ENCODE measurements at places on chromosomes 4 and X. TPM values are rescaled to one million over a fixed set of nuclear protein-coding genes. Genes with fewer than 3 reads are reported as not detected.

- no peak overlapping the region for H3K27ac ChIP-seq
- H3K4me3 ChIP-seq, result no peak overlapping the region
- no peak for DNase-seq
- peaks cover 23% of the 10 kb centered on the region for H3K4me1 ChIP-seq
- H3K36me3 ChIP-seq, result no peaks in the 10 kb centered on the region
- no peaks in the 10 kb centered on the region for H3K27me3 ChIP-seq
These were observed 11.3 kb downstream of the RGS12 start for GRCh38 chr4:3303923-3304710.

- H3K27me3 ChIP-seq, result no peaks in the 10 kb centered on the region
- no peak overlapping the region for H3K4me3 ChIP-seq
- no peak for DNase-seq
- no peaks in the 10 kb centered on the region for H3K4me1 ChIP-seq
- no peak overlapping the region for H3K27ac ChIP-seq
These were observed 124.3 kb downstream of the STIM2 start for GRCh38 chr4:26984896-26985295.

DNA sequence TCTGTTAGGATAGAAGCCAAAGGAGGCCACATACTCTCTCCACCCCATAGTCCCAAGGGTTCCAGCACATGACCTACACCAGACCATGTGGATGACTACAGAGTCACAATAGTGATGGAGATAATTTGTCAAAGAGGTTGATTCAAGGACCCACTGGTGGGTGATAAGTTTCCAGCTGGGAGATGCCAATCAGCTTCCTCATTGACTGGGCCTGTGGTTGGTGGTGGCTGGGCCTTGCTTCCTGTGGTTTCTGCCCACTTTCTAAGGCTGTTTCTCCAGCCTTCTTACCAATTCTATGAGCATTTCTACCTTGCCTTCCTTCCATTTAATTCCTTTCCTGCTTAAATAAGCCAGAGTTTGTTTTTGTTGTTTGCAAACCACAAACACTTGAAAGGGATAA is 95.5 kb upstream of the CPEB2 start:
- no peaks in the 10 kb centered on the region for H3K36me3 ChIP-seq
- no peaks in the 10 kb centered on the region for H3K4me1 ChIP-seq
- no peak overlapping the region for H3K27ac ChIP-seq
- no peak for DNase-seq

GRCh38 chr4:2127609-2128332 is 68.6 kb downstream of the NAT8L start:
- no peak for DNase-seq
- H3K27ac ChIP-seq, result no peak overlapping the region
- H3K4me3 ChIP-seq, result no peak overlapping the region
- H3K4me1 ChIP-seq, result no peaks in the 10 kb centered on the region

GRCh38 chrX:94850811-94851210 is 1176.8 kb downstream of the FAM133A start:
- no peak overlapping the region for H3K4me3 ChIP-seq
- DNase-seq, result no peak
- H3K27ac ChIP-seq, result no peak overlapping the region
- H3K36me3 ChIP-seq, result no peaks in the 10 kb centered on the region
- H3K27me3 ChIP-seq, result no peaks in the 10 kb centered on the region

GRCh38 chr4:166538491-166539005 is 665.5 kb downstream of the TLL1 start:
- no peak overlapping the region for H3K27ac ChIP-seq
- no peaks in the 10 kb centered on the region for H3K36me3 ChIP-seq
- no peaks in the 10 kb centered on the region for H3K27me3 ChIP-seq
- no peak for DNase-seq
- H3K4me3 ChIP-seq, result no peak overlapping the region

The SHROOM2 gene
- 16.8 TPM for total RNA-seq

Data from ovary (tissue), 10 donors.